ENCODE measurements at places on chromosomes 2 and 18.

DNA sequence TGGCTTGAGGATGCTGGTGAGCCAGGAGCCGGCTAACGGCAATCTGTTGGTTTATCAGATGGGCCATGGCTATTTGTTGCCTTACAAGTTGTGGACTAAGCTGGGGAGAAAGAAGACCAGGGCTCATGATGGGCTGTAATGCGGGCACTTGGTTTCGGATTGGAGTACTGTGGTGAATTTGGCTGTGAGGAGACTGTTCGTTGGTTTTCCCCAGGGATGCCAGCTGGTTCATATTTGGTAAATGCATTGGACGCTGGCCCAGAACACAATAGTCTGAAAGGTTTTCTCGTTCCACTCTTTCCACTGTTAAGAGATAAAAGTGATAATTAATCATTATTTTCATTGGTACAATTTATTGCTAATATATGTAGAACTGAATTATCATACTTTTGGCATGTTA, 108.9 kb downstream of the SATB2 start:
- no peak for DNase-seq

GRCh38 chr2:237530472-237531433, 35.6 kb upstream of the PRLH start:
- no peak for DNase-seq

DNA sequence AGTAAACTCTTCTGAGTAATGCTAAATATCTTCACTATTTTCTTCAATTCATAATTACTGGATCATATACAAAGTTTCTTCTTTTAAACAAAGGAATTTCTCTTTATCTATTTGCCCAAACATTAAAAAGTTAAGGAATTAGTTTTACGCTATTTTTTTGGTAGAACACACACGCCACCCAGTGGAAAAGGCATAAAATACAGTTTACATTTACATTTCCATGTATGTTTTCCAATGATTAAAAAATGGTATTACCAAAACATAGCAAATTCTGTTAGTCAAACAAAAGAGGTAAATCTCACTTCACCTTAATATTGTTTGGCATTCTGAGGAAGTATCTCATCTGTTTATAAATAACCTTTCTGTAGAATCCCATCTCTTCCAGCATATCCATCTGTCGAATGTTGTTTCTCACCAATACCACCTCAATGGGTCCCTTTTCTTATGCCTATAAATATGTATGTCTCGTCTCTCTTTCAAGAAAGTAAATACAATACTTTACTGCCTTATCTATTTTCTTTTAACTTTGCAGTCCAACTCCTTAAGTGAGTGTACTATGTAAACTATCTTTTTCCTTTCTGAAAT, 7.2 kb downstream of the BOLL start:
- DNase-seq: no peak

- no peak for DNase-seq
Measured at GRCh38 chr2:26784570-26785234, 1.2 kb upstream of the CENPA start.

- no peak for DNase-seq
Measured at GRCh38 chr18:69885841-69886531, 61.7 kb downstream of the CD226 start.

GRCh38 chr2:138294451-138294850, 207.1 kb upstream of the SPOPL start:
- DNase-seq: no peak

GRCh38 chr2:75555701-75556100, 5.0 kb downstream of the EVA1A start:
- no peak for DNase-seq

GRCh38 chr2:26039603-26040323, 5.9 kb downstream of the RAB10 start:
- DNase-seq: no peak

DNA sequence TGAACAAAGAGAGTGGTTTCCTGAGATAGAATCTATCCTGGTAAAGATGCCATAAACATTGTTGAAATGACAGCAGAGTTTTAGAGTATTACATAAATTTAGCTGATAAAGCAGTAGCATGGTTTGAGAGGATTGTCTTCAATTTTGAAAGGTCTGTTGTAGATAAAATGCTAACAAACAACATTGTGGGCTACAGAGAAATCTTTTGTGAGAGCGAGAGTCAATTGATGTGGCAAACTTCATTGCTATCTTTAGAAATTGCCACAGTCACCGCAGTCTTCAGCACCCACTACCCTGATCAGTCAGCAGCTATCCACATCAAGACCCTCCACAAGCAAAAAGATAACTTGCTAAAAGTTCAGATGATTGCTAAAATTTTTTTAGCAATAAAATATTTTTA, 17.5 kb downstream of the VRK2 start:
- no peak for DNase-seq

GRCh38 chr2:44546459-44547127, 184.8 kb downstream of the CAMKMT start:
- DNase-seq: no peak

GRCh38 chr2:69456950-69457445, 19.8 kb upstream of the NFU1 start:
- DNase-seq: no peak

- no peak for DNase-seq
Measured at GRCh38 chr2:158975271-158975921, 7.0 kb downstream of the TANC1 start.

- DNase-seq: no peak
Measured at GRCh38 chr2:156675896-156676295, 239.7 kb downstream of the GPD2 start.

GRCh38 chr2:189516546-189516945, 64.0 kb downstream of the SLC40A1 start:
- DNase-seq: no peak

- no peak for DNase-seq
Measured at GRCh38 chr2:178069551-178069950, 3.0 kb downstream of the PDE11A start.

DNA sequence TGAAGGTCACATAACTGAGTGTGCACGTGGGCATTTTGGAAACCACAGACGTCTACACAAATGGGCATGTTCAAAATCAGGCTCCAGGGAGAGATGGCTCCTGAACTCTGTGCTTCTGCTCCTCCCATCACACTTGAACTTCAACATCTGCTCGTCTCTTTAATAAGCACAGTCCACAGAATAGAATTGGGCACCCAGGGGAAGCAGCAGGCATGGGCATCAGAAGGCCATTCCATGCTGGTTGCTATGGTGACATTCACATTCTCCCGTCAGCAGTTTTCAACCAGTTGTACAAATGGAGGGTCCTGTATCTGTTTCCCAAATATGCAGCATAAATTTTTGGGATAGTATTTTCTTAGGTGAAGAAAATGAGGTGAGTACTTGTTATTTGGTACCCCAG, 183.7 kb upstream of the COPS8 start:
- no peak for DNase-seq

All from H9 (cell line).